ENCODE measurements at places on chromosomes 4 and X.

GRCh38 chrX:119693996-119694451, 1.1 kb upstream of the SEPTIN6 start:
- no peak for DNase-seq

DNA sequence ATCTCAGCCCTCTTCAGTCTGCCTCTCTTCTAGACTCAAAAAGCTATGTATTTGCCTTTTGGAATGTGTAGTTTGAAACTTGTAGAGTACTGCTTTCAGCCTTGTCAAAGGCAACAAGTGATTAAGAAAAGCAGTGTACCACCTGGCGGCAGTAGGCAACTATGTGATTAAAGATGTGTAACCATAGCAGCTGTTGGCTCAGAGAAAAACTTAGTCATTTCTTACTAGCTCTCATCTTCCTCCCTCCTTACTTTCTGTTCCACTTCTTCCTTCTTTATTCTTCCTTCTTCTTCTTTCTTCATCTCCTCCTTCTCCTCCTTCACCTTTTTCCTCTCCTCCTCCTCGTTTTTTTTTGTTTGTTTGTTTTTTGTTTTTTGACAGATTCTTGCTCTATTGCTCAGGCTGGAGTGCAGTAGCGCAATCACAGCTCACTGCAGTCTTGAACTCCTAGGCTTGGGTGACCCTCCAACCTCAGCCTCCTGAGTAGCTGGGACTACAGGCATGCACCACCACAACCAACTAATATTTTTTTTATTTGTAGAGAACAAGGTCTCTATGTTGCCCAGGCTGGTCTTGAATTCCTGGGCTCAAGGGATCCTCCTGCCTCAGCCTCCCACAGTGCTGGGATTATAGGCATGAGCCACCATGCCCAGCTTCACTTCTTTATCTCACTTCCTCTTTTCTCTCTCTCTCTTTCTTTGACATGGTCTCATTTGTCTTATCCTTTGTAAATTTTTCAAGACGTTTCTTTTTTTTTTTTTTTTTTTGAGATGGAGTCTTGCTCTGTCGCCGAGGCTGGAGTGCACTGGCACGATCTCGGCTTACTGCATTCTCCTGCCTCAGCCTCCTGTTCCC, 32.6 kb downstream of the ABHD18 start:
- no peak for DNase-seq

DNA sequence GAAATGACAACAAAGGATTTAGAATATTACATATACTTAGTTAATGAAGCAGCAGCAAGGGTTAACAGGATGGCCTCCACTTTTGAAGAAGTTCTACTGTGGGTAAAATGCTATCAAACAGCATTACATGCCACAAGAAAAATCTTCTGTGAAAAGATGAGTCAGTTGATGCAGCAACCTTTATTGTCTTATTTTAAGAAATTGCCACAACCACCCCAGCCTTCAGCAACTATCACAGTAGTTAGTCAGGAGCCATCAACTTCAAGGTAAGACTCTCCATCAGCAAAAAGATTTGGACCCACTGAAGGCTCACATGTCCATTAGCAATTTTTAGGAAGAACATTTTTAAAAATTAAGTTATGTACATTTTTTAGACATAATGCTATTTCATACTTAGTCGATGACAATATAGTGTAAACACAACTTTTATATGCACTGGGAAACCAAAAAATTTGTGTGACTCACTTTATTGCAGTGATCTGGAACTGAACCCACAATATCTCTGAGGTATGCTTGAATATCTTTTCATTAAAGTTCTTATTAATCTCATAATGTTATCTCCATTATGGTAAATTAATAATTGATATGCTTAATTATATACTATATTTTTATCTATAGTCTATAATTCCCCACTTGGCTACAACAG, 81.2 kb downstream of the SPCS3 start:
- DNase-seq = no peak

GRCh38 chrX:17743913-17744312, 6.6 kb downstream of the SCML1 start:
- DNase-seq = no peak

DNA sequence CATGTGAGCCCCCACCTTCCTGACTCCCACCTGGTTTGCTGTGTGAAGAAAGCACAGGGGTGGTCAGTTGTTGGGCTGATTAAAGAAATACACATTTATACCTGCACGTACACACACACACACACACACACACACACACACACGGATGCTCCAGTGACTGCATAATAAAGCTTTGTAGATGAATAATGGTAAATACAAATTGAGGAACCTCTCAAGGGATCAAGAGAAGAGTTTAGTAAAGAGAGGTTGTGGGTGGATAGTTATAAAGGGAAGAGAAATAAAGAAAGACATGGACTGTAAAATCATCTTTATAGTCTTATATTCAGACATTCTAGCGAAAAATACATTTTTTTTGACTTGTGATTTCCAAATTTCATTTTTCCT, 144.1 kb downstream of the MGST2 start:
- DNase-seq = no peak
